ENCODE measurements at places on chromosomes 4 and X. TPM values are rescaled to one million over a fixed set of nuclear protein-coding genes. Genes with fewer than 3 reads are reported as not detected.

Gene FGF13
- total RNA-seq = not detected

Gene FAM236A
- not detected for total RNA-seq

Gene NXF2
- total RNA-seq = not detected

Gene OTUD5
- total RNA-seq = 31.6 TPM

Gene HEPH
- 0.11 TPM for total RNA-seq

Gene TEX13D
- total RNA-seq = not detected

Gene TAF9B
- total RNA-seq = 19.4 TPM

Gene CXCL5
- total RNA-seq = 1.7 TPM

Gene TMSB15A
- 0.20 TPM for total RNA-seq

Gene ASB12
- not detected for total RNA-seq

Gene IQCM
- not detected for total RNA-seq

DNA sequence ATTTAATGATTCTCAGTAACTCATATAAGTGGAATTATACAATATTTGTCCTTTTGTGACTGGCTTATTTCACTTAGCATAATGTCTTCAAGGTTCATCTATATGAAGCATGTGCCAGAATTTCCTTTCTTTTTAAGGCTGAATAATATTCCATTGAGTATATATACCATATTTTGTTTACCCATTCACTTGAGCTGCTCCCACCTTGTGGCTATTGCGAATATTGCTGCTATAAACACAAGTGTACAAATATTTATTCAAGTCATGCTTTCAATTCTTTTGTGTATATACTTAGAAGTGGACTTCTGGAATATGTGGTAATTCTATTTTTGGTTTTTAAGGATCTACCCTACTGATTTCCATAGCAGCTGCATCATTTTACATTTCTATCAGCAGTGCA is 219.1 kb downstream of the MID1 start:
- DNase-seq = no peak

- no peak for DNase-seq
Measured at GRCh38 chr4:134537701-134538100, 336.1 kb upstream of the PABPC4L start.

DNA sequence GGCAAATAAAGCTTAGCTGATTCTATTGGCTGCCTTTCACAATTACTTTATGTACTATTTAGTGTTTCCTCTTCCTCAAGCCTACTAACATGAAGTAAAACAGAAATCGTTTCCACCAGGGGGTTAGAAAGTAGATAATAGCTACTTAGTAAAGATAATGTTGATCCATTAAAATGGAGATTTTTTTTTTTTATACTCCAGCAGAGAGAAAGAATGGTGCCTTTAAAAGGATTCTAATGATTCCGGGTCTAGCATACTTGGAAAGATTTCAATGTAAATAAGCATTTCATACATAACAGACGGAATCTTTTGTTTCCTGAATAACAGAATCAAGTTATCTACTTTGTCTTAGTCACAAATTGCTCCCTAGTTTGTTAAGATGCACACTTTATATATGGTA is 37.1 kb downstream of the GK start:
- no peak for DNase-seq

GRCh38 chr4:79865201-79865597 is 207.8 kb downstream of the ANTXR2 start:
- peak; percentile 7 for DNase-seq

- no peak for DNase-seq
Measured at GRCh38 chr4:182923796-182924340, 6.7 kb upstream of the DCTD start.

GRCh38 chrX:136879001-136879687 is 1.4 kb downstream of the RBMX start:
- DNase-seq = no peak

DNA sequence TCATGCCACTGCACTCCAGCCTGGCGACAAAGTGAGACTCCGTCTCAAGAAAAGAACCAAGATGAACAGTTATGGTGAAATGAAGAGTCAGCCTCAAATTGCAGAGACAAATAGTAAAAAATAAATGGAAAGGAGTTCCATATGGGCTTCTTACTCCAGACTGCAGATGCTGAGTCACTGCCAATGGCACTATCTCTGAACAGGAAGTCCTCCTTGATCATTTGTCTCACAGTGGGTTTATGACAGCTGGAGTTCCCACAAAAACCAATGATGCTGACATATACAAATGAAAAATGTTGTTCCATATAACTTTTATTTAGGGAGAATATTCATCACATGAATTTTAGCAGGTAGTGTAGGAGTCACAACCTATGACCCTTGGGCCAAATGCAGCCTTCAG is 631.6 kb downstream of the PCDH18 start:
- DNase-seq = no peak

GRCh38 chrX:100207331-100208024 is 202.6 kb downstream of the PCDH19 start:
- DNase-seq = no peak

GRCh38 chr4:107825072-107825824 is 516 bp downstream of the SGMS2 start:
- peak; percentile 68 for DNase-seq

DNA sequence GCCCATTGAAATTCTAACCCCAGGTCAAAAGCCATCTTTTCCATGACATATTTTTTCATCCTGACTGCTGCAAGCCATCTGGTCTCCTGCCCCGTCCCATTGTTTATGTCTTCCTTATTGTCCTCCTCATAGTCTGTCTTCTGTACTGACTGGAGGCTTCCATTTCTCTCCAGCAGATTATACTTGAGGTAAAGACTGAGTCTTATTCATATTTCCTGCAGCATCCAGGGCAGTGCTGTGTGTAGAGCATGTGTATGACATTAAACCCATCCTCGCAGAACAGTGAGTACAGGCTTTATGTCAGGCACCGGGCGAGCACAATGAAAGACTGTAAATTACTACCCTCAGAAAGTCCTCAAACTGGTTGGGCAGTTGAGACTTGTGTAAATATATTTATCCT is 275.1 kb downstream of the C4orf33 start:
- DNase-seq = no peak

DNA sequence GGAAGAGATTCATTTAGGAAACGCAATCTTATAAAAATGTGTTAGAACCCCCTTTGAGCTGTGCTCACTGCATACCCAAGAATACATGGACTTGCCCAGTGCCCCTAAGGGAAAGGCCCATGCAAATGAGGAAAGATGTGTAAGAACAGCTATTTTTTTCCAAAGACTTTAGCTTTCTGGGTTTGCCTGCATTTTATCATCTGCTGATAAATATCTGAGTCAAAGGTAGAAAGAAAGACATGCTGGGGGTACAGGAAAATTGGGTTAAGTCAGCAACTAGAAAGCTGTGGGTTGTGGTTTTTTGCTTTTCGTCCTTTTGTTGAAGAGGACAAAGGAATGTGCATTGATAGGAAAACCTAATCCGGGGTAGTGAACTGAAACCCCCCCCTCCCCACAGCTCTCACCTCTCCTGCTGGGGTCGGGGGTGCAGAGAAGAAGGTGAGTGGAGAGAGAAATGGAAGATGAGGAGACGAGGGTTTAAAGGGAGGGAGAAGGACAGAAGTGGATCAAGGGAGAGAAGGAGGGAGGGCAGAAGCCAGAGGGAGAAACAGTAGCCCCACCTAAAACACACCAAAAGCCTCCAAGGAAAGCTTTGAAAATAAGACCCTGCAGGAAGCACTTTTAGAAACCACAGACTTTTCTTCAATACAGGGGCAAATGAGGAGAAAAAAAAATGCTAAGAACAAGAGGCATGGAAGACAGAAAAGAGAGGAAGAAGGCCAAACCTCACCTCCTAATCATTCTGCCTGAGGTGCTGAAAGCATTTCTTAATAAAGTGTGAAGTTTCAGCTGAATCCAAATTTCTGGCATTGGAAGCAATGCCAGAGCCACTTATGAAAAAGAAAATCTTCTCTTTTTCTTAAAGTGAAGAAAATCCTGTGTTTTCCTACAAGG is 49.3 kb downstream of the KDR start:
- no peak for DNase-seq

GRCh38 chrX:121579016-121579760 is 531.8 kb downstream of the GLUD2 start:
- no peak for DNase-seq

DNA sequence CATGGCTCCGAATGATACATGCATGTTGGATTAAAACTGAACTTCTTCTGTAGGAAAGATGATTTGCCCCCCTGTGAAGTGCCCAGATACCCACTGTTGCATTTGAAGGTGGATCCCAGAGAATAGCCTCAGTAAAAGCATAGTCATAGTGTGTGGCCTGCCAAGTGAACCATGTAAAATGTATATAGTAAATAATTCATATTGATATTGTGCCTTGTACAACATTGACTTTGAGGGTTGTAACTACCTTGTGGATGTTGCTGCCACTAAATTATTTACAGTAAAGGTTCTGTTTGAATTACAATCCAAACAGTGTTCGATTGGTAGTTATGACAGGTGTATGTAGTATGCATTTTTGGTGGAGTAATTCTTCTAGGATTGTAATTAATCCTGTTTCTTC is 19.2 kb downstream of the TMEM131L start:
- no peak for DNase-seq

DNA sequence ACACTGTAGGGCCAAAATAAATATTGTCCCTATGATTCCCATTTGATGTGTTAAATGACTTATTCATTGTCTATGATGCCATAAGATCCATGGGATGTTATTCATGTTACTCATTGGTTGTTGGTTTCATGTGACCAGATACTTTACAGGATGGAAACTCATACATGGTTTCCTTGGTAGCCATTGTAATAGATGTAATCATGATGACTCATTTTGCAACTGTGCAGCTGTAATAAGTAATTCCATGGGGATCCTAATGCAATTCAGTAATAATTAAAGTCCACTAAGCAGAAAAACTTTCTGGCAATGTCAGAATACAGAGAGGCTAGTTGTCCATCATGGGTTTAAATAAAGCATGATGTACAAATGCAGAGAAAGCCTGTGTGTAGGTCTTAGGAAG is 389.7 kb upstream of the NR3C2 start:
- DNase-seq = peak; percentile 87

Data from foreskin keratinocyte (primary cell).